Adipocyte (in vitro differentiated cells): ENCODE measurements at places on chromosomes 5 and 9.

- DNase-seq = no peak
Measured at GRCh38 chr5:63553073-63553472, 409.2 kb downstream of the HTR1A start.

DNA sequence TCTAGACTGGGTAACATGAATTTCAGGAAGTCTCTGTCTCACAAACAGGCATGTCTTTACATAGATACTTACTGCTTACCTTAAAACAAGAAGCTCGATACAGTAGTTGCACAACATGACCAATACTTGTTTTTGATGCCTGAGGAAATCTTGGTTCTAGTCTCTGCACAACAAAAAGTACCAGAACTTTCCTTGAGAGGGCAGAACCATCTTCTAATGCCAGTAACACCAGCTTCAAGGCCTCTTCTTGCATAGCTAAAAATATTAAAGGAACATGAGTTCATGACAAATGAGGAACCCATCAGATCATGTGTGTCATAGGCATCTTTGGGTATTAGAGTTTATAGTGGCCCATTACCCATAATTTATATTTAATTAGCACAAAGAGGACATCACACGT, 22.0 kb downstream of the RC3H2 start:
- no peak for DNase-seq

DNA sequence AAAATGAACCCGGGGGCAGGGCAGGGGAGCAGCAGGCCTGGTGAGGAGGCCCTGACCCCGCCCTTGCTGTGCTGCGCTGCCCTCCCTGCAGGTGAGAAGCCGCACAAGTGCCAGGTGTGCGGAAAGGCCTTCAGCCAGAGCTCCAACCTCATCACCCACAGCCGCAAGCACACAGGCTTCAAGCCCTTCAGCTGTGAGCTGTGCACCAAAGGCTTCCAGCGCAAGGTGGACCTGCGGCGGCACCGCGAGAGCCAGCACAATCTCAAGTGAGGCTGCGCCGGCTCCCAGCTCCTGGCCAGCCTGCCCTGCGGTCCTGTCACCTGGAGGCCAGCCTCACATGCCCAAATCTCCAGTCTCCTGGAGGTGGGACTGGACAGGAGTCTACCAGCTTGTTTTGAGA, 12.3 kb downstream of the GFI1B start:
- no peak for DNase-seq

GRCh38 chr5:59268756-59269415, 624.6 kb downstream of the PDE4D start:
- DNase-seq = no peak

- no peak for DNase-seq
Measured at GRCh38 chr5:38404667-38405276, 146.4 kb downstream of the EGFLAM start.

DNA sequence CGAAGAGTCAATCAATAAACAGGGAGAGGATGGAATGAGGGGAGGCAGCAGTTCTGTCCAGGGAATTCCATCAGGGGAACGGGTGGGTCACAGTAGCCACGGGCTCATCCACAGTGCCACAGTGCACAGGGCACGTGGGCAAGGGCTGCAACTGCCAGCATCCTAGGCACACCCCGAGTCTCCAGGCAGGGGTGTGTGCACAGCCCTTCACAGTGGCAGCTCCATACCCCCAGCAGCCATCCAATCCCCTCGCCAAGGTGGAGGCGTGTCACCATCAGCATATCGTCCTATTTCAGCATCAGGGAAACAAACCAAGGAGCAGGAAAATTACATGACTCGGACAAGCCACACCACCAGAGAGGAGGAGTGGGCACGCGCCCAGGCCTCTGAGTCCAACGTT, 133.6 kb downstream of the ADAMTS2 start:
- no peak for DNase-seq

DNA sequence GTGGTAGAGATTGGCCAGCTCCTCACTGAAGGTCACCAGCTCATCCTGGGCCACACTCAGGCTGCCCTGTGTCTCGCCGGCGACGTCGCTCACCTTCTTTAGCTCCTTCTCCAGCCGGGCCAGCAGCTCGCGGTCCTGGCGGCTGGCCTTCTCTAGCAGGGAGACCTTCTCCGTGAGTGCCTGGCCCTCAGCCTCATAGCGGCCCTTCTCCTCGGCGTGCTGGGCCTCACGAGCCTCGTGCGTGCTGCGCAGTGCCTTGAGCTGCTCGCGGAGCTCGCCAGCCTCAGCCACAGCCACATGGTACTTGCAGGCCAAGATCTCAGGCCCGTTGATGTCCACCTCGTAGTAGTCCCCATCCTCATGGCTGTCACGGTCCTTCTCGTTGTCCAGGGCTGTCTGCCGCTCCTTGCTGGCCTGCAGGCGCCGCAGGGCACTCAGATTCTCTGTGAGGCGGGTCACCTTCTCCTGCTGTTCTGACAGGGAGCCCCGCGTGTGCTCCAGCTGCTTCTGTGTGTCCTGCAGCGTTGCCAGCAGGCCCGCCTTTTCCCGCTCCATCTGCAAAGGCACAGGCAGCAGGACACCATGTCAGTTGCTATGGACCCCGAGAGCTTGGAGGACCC, 45.5 kb downstream of the BICD2 start:
- no peak for DNase-seq

DNA sequence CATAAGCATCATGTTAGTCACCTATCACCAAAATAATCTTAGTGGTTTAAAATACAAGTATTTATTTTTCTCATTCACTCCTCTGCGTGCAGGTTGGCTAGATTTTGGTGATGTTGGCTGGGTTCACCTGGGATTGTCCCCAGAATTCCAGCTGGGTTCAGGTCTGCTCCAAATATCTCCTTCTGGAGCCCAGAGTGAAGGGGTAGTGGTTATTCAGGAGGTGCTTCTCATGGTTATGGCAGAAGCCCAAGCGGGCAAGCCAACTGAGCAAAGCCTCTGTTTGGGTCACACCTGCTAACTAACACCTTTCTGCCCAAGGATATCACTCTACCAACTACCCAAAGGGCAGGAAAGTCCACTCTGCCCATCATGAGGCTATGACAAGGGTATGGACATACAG, 4.7 kb upstream of the SLC25A46 start:
- DNase-seq = no peak

DNA sequence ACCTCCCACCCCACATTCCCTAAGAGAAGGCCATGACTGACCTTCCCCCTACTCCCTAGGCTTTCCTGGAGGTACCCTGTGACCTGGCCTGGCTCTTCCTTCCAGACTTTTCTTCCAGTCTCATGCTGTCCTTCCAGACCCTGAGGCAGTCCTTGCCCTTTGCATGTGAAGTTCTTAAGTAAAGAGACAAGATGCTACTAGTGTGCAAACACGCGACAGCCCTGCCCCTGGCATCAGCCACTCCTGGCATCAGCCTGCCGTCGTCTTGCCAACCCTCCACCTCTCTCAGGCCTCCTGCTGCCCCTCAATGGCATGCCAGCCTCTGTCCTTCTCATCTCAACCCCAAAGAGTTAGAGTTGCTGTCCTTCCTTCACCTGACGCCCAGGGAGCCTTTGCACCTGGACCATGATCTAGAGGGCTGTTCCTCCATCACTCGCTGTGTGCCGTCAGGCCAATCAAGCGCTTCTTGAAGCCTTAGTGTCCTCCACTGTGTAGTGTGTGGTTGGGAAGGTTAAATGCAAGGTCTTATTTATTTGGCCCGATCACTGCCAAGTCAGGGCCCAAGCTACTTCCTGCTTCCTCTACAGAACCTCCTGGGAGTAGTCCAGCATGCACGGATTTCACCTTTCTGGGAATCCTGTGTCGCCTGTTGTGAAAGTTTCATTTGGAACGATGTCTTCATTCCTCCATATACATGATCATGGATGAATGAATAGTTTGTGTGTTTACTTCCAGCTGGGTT, 61.9 kb downstream of the WWC1 start:
- DNase-seq = no peak

- DNase-seq = no peak
Measured at GRCh38 chr9:135939351-135940265, 21.6 kb downstream of the UBAC1 start.
